Smooth muscle cell of the umbilical artery (primary cell): ENCODE measurements at places on chromosomes 3 and 15. TPM values are rescaled to one million over a fixed set of nuclear protein-coding genes. Genes with fewer than 3 reads are reported as not detected.

Gene EPHA3
- total RNA-seq = 4.2 and 17.0 TPM in 2 replicates

Gene ABHD2
- 25.8 and 76.3 TPM in 2 replicates for total RNA-seq

Gene PPP1R14D
- not detected in 2 replicates for total RNA-seq

Gene CCNDBP1
- 55.8 and 82.6 TPM in 2 replicates for total RNA-seq

Gene NRG4
- under 0.01 TPM in 1 of 2 replicates, not detected in the other for total RNA-seq

Gene PRSS50
- not detected in 2 replicates for total RNA-seq

Gene ADAMTSL3
- under 0.01 and 0.05 TPM in 2 replicates for total RNA-seq
